Frontal cortex (tissue), 4 donors: ENCODE measurements at places on chromosomes 1 and 21. TPM values are rescaled to one million over a fixed set of nuclear protein-coding genes. Genes with fewer than 3 reads are reported as not detected.

FAM43B gene
- 0.82 TPM for total RNA-seq

PRDM16 gene
- total RNA-seq = 1.6 TPM

GJA5 gene
- 1.6 TPM for total RNA-seq

RUNX1 gene
- total RNA-seq = 0.41 TPM

VTCN1 gene
- 0.41 TPM for total RNA-seq

CAPN8 gene
- not detected for total RNA-seq

SAMSN1 gene
- 3.3 TPM for total RNA-seq

PM20D1 gene
- total RNA-seq = under 0.01 TPM

NR1I3 gene
- total RNA-seq = not detected

DYNLT5 gene
- total RNA-seq = 1.2 TPM

DNM3 gene
- 76.2 TPM for total RNA-seq

AURKAIP1 gene
- 31.0 TPM for total RNA-seq

FAM229A gene
- total RNA-seq = 2.0 TPM
